Parietal lobe (tissue), 2 donors: ENCODE measurements at places on chromosomes 11 and 22. TPM values are rescaled to one million over a fixed set of nuclear protein-coding genes. Genes with fewer than 3 reads are reported as not detected.

Gene CTSW
- not detected for total RNA-seq

Gene CST6
- not detected for total RNA-seq

Gene PDGFD
- 13.1 TPM for total RNA-seq

Gene POU2F3
- total RNA-seq = not detected

Gene CCDC89
- total RNA-seq = 0.63 TPM

Gene SCUBE1
- 59.8 TPM for total RNA-seq

Gene GLYATL1B
- total RNA-seq = not detected

Gene GVQW3
- 31.6 TPM for total RNA-seq

Gene STK33
- 5.3 TPM for total RNA-seq

Gene ACR
- total RNA-seq = not detected

Gene IGSF9B
- 13.8 TPM for total RNA-seq

Gene GRAP2
- total RNA-seq = 3.4 TPM

Gene CD3G
- total RNA-seq = not detected

Gene CALCA
- total RNA-seq = not detected

Gene MIF
- total RNA-seq = 82.9 TPM

Gene ZNF280B
- 5.0 TPM for total RNA-seq

Gene TUT1
- 7.5 TPM for total RNA-seq

Gene SCYL1
- 47.6 TPM for total RNA-seq

Gene IL18BP
- total RNA-seq = 7.8 TPM

Gene APOA5
- total RNA-seq = not detected

Gene CCDC87
- 0.63 TPM for total RNA-seq

Gene OR52E8
- 0.63 TPM for total RNA-seq

Gene RTCB
- total RNA-seq = 60.4 TPM

Gene ISX
- not detected for total RNA-seq

Gene B3GAT1
- total RNA-seq = 75.4 TPM

Gene MMP8
- total RNA-seq = not detected
